ENCODE measurements at places on chromosomes 3 and 15.
A peak's percentile ranks its signal among the peaks of the same experiment; 100 is the strongest.

- DNase-seq, result no peak
These were observed 6.3 kb upstream of the UBE2Q2 start for GRCh38 chr15:75836959-75837334.

DNA sequence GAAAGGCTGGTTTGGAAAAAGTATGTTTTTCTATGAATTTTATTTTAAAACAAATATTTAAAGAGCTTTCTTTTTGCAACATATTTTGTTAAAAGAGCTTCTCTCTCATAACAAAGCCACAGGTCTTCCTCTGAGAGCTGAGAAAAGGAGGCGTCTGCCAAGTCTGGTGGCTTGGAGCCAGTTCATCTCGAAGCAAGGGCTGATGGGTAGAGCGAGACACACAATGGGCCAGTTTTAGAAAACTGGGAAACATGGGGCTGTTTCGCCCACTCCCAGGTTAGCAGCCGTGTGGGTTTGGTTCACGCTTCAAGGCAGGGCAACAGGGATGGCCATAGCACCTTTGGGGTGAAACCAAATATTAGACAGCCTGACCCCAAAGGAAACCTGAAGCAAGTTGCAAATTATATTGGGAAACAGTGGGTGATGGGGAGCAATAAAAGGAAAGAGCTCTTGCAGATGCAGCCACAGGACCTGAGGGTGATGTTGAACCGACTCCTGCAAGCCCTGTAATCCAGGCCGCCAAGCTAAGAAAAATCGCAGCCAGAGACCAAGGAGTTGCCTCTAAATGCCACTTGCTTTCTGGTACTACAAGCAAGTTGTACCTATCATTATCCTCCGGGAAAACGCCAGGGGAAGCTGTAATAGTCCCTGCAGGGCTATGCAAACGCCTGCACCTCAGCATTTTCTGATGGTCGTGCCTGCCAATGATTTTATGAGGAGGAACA is 88.4 kb upstream of the GALNT15 start:
- DNase-seq, result no peak

- DNase-seq, result peak; percentile 70
These were observed 3.6 kb downstream of the BCL6 start for GRCh38 chr3:187741403-187742350.

DNA sequence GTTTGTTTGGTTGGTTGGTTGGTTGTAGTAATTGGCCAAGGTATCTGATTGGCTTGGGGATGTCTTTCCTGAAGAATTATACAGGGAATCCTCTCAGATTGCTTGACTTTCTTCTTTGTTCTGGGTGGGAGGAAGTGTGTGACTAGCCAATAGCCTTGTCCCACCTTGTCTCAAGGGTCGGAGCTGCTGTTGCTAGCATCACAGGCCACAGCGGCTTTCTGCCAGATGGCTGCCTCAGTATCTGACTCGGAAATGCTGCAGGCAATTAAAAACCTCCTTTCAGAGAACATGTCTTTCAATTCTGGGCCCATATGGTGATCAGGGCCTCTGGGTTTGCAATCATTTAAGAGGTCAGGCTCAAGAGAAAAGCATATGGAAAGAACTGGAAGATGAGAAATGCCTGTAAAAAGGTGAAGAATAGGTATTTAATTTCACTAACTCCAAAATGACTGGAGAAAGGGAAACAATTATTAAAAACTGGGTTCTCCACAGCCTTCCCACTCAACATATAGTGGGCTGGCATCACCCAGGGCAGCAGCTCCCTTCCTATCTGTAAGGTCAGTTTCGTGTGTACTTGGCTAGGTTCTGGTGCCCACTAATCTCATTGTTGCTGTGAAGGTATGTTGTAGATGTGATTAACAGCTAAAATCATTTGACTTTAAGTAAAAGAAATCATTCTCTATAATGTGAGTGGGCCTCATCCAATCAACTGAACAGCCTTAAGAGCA is 32.4 kb downstream of the TGFBR2 start:
- no peak for DNase-seq

- DNase-seq, result no peak
These were observed 33.6 kb upstream of the PLSCR5 start for GRCh38 chr3:146638718-146639117.

GRCh38 chr3:139105154-139105702 is 60.5 kb upstream of the PRR23C start:
- peak; percentile 38 for DNase-seq

DNA sequence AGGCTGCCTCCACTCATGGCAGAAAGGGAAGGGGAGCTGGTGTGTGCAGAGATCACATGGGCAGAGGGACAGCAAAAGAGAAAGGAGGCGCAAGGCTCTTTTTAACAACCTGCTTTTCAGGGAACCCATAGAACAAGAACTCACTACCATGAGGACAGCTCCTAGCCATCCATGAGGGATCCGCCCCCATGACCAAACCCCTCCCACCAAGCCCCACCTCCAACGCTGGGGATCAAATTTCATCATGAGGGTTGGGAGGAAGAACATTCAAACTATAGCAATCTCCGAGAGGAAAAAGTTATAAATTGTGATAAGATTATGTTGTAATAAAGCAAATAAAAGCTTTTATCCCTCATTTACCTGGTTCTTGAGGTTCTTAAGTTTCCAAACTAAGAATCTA is 84.7 kb upstream of the LMCD1 start:
- no peak for DNase-seq

DNA sequence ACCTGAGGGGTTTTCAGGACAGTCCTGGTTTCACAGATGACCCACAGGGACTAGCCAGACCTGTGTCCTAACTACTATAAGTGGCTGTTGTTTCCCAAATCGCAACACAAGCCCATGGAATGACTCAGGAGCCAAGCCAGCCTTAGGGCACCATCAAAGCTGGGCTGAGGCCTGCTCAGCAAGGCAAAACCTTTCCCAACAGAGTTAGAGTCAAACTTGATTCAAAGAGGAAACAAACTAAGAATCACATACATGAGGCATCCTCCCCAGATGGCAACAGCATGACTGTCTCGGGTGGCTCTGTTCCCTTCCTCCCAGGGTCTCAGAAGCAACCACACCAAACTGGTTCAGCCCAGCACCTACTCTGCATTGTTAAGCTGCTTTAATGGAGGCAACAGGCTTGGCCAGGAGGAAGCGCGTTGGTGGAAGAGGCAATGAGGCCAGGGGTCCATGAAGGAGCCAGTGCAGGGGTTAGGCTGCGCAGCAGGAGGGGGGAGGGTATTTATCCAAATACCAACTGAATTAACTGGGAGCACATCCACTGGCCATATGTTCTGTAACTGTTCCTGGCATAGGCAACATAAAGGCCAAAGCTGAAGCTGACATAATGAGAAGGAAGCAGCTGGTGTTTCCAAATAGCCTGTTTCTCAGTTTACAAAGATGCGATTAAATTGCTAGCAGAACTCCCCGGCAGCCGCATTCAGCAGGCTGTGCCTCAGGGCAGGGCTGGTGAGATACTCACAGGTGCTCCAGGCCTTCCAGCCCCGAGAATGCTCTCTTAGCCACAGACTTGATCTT is 102.4 kb downstream of the LRIG1 start:
- no peak for DNase-seq

- peak; percentile 38 for DNase-seq
These were observed 260.5 kb upstream of the TLE3 start for GRCh38 chr15:70358011-70358819.

- no peak for DNase-seq
These were observed 25.3 kb downstream of the NCEH1 start for GRCh38 chr3:172685331-172686214.

DNA sequence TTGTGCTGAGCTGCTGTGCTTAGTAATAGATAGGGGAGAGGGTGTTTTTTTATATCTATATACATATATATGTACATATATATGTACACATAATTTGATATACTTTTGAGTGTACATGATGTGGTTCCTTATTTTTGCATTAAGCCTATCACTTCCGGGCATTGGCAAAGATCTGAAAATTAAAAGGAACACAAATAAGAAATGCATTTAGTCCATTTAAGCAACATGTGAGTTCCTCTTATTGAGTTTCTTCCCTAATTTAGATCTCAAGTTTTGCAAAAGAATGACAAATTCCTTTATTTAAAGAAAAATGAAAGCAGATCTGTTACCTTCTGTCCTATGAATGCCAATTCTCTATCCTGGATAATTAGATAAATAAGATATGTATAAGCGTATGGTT is 435.1 kb downstream of the LPP start:
- DNase-seq, result no peak

DNA sequence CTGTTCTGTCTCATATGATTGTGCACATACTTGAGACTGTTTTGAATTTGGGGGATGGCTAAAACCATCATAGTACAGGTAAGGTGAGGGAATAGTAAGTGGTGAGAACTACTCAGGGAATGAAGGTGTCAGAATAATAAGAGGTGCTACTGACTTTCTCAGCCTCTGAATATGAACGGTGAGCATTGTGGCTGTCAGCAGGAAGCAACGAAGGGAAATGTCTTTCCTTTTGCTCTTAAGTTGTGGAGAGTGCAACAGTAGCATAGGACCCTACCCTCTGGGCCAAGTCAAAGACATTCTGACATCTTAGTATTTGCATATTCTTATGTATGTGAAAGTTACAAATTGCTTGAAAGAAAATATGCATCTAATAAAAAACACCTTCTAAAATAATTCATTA is 5.1 kb downstream of the CCR5 start:
- DNase-seq, result no peak

DNA sequence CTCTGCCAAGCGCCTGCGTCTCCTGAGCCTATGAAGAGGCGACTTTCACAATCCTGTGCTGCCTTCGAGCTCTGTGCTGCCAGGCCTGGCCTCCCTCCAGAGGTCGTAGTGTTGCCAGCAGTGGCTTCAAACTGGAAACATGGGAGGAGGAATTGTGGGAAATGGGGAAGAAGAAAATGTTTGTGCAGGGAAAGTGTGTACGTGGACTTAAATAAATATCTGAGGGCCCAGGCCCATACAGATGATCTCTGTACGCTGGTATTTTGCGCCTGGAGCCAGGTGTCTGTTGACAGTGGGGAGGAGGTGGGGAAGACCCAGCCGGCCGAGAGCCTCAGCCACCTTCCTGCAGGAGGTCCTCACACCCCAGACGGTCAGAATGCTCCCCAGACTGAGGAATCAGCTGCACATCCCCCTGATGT is 44.6 kb downstream of the ZBTB38 start:
- DNase-seq, result no peak

DNA sequence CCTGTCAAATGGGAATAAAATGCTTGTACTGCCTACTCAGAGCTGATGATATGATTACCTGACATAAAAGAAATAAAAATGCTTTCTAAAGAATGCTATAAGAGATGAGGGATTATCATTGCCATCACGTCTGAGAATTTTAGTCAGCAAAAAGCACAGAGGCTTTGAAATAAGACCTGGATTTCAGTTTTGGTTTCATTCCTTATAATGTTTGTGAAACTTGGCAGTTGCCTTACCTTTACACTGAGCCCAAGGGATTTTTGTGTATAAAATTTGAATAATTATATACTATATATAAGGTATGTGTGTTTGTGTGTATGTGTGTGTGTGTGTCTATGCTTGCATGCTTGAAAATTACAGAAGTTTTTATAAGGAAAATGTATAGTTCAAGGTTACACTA is 634.8 kb upstream of the BCHE start:
- no peak for DNase-seq

DNA sequence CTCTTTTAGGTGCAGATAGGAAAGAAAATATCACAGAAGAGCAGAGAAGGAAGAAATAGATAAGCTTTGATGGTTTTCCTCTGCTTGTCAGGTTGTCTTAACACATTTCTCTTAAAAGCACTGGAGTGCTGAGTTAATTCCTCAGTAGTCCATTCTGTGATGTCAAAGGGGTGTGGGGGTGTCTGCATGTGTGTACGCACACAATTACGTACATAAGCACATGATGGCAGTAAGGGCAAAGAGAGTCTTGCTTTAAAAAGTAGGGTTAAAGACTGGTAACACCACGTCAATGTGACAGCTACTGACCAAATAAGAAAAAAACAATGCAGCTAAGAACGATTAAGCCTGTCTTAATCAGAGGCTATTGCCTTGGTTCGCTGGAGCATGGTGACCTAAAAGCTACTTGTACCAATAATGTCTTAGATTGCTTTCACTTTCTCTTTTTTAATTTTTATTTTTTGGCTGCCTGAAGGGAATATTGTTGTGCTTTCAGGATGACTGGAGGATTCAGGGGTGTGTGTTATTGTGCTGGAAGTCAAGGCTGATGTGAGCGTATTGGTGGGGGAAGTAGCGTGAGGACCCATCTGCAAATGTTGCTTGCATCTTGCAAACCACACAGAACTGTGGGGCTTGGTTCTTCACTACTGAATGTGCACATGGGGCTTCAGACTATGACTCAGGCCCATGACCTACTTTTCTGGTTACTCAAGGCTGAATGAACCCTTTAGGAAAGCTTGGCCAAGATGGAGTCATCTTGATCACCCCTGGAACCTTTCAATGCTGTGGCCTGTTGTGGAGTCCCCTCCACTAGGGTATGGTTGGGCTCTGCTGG is 417.8 kb upstream of the TPM1 start:
- no peak for DNase-seq
